Activated CD8-positive, alpha-beta memory T cell treated with anti-CD3 and anti-CD28 coated beads, Interleukin-2, amount 10 ng/mL, durations not matched to agents 7 days and 5 days (primary cell): ENCODE measurements at places on chromosomes 7 and 10.

GRCh38 chr10:75995720-75996119 lies 564.3 kb downstream of the LRMDA start:
- H3K27ac ChIP-seq, result no peak overlapping the region
- no peaks in the 10 kb centered on the region for H3K27me3 ChIP-seq
- H3K4me3 ChIP-seq, result no peak overlapping the region
- no peaks in the 10 kb centered on the region for H3K36me3 ChIP-seq
- H3K4me1 ChIP-seq, result no peaks in the 10 kb centered on the region

DNA sequence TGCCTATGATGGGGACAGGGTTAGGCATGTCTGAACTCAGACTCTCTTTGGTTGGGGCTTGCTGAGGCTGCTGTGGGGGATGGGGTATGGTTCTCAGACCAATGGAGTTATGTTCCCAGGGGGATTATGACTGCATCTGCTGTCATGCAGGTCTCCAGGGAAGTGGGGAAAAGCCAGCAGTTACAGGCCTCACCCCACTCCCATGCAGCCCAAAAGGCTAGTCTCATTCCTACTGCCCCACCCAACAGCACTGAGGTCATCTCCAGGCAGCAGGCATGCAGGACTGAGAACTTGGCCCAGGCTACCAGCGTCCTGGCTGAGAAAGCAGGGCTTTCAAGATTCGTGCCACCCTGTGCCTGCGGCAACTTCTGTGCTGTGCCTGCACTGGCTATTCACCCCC lies 373.3 kb downstream of the HTR7 start:
- H3K27me3 ChIP-seq, result no peaks in the 10 kb centered on the region
- no peaks in the 10 kb centered on the region for H3K4me1 ChIP-seq
- no peak for DNase-seq
- no peak overlapping the region for H3K4me3 ChIP-seq

DNA sequence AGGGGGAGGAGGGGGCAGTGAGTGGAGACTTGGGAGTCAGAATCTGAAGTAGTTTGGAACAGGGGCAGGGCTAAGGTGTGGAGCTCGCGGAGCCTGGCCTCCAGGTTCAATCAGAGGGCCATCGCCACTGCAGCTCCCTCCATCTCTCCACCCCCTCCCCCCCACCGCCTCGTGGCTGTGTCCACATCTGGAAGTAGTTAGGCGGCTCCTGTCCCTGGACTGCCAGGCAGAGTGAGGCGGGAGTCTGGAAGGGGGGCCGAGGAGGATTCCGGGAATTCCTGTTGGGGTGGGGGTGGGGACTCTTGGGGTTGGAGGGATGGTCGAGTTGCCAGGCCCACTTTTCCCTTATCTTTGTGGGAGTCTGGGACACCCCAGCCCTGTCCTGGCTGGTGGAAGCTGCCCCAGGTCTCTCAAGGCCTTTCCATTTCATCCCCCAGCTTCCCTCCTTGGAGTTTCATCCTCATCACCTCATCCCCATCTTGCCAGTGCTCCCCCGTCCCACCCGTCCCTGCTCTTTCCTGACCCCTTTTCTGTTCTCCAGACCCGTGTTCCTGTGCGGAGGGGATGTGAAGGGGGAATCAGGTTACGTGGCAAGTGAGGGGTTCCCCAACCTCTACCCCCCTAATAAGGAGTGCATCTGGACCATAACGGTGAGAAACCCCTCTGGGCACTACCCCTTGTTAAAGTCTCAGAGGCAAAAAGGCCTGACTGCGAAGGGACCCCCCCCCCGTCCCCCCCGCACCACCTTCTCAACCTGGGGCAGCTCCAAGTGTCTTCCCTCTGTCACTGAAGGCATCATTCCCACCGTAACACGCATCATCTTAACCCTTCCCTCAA lies 944 bp downstream of the PCOLCE start:
- H3K4me1 ChIP-seq, result peaks cover 30% of the 10 kb centered on the region
- no peaks in the 10 kb centered on the region for H3K36me3 ChIP-seq
- H3K4me3 ChIP-seq, result peak overlapping the region; percentile 86
- H3K27me3 ChIP-seq, result peaks cover 5% of the 10 kb centered on the region

DNA sequence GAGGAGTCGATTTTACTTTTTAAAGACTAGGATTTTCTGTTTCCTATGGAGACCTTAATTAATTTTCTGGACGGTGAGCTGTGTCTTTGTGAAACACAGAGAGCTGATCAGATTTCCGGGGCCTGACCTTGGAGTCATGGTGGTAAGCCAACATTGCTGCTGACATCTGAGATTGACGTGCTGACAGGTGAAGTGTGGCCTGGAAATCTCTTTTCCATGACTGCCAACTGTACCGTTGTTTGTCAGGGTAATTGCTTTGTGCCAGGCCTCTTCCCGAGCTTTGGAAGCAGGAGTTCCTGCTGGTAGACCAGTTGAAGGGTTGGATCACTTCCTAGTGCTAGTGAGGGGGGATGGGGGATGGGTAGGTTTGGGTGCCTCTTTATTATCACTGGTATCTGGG lies 71.2 kb downstream of the ADRA2A start:
- no peak overlapping the region for H3K4me3 ChIP-seq
- DNase-seq, result no peak
- H3K27me3 ChIP-seq, result peaks cover 9% of the 10 kb centered on the region
- no peak overlapping the region for H3K27ac ChIP-seq
- H3K36me3 ChIP-seq, result no peaks in the 10 kb centered on the region

GRCh38 chr10:83164156-83164555 lies 975.2 kb upstream of the GHITM start:
- no peaks in the 10 kb centered on the region for H3K4me1 ChIP-seq
- DNase-seq, result no peak
- H3K27ac ChIP-seq, result no peak overlapping the region
- no peak overlapping the region for H3K4me3 ChIP-seq
- H3K27me3 ChIP-seq, result no peaks in the 10 kb centered on the region
- H3K36me3 ChIP-seq, result no peaks in the 10 kb centered on the region

GRCh38 chr7:67729771-67730170 lies 733.1 kb downstream of the TYW1 start:
- no peak overlapping the region for H3K4me3 ChIP-seq
- H3K27ac ChIP-seq, result no peak overlapping the region
- no peaks in the 10 kb centered on the region for H3K27me3 ChIP-seq
- no peaks in the 10 kb centered on the region for H3K4me1 ChIP-seq

- no peak overlapping the region for H3K27ac ChIP-seq
- peaks cover 48% of the 10 kb centered on the region for H3K27me3 ChIP-seq
- H3K4me3 ChIP-seq, result no peak overlapping the region
- peak; percentile 44 for DNase-seq
- H3K4me1 ChIP-seq, result peaks cover 3% of the 10 kb centered on the region
- H3K36me3 ChIP-seq, result no peaks in the 10 kb centered on the region
Measured at GRCh38 chr10:77643795-77644468, 6.3 kb upstream of the KCNMA1 start.

GRCh38 chr7:156151658-156152057 lies 339.4 kb upstream of the SHH start:
- H3K4me1 ChIP-seq, result no peaks in the 10 kb centered on the region
- H3K27ac ChIP-seq, result no peak overlapping the region
- no peak overlapping the region for H3K4me3 ChIP-seq
- no peaks in the 10 kb centered on the region for H3K36me3 ChIP-seq
- H3K27me3 ChIP-seq, result no peaks in the 10 kb centered on the region

- no peak for DNase-seq
- H3K4me3 ChIP-seq, result peak overlapping the region; percentile 20
- H3K4me1 ChIP-seq, result peaks cover 82% of the 10 kb centered on the region
- no peaks in the 10 kb centered on the region for H3K27me3 ChIP-seq
Measured at GRCh38 chr10:26468291-26468690, 30.1 kb downstream of the APBB1IP start.

GRCh38 chr7:38890597-38890996 lies 18.4 kb downstream of the VPS41 start:
- DNase-seq, result no peak
- peaks cover 56% of the 10 kb centered on the region for H3K36me3 ChIP-seq
- H3K4me3 ChIP-seq, result no peak overlapping the region
- H3K27me3 ChIP-seq, result no peaks in the 10 kb centered on the region
- H3K27ac ChIP-seq, result no peak overlapping the region
- peaks cover 7% of the 10 kb centered on the region for H3K4me1 ChIP-seq

DNA sequence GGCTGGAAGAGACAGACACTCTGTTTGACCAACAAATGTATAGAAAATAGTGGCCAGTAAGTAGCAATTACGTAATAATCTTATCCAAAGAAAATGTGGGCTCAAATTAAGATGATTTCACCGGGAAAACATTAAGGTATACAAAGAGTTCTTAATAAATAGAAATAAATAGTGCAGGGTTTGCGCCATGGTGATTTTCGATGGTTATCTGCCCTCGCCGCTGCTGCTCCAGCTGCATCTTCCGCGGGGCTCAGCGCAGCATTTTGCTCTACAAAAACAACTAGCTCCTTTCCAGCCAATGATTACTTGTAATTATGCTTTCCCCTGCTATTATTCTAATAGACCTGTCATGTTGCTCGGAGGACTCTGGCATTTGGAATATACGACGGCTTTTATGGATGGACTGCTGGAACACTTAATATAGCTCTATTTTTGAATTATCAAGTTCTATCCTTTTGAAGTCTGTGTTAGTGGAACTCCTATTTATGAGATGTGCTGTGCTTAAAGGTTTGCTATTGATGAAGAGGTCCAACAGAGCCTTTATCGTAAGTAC lies 103.8 kb downstream of the BUB3 start:
- H3K27ac ChIP-seq, result no peak overlapping the region
- no peak for DNase-seq
- no peak overlapping the region for H3K4me3 ChIP-seq
- H3K4me1 ChIP-seq, result no peaks in the 10 kb centered on the region
